Suppressor macrophage treated with lipopolysaccharide for 1 hour (primary cell): ENCODE measurements at places on chromosomes 1 and 21.
A peak's percentile ranks its signal among the peaks of the same experiment; 100 is the strongest.

DNA sequence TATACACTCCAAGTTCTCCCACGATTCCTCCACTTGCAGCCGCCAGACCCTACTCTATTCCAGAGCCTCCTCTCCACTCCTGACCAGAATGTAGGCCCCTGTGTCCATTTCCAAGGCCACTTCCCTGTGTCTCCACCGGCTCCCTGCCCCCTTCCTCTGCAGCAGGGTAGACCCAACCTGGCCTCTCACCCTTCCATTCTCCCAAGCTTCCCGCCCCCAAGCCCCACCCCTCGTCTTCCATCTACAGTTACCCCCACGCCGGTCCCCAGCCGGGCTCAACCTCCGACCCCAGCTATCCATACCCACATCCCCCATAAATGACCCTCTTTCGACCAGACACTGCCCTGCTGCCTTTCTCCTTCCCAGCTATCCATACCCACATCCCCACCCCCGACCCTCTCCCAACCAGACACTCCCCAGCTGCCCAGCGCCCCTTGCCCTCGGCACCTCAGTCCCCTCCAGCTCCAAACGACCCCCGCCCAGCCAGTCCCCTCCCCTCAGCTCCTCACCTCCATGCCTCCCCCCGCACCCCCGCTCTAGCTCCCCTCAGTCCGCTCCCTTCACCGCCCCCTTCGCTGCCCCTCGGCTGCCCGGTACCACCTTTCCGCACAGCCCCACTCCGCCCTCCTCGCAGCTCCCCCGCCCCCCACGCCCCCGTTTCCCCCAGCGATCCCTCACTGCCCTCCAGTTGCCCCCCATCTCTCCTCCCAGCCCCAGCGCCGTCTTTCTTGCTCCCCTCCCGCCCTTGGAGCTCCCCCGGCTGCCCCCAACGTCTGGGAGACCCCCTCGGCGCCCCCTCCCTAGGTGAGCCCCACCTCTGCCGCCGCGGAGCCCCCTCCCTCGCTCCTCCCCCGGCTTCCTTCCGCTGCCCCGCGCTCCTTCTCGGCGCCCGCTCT lies 670 bp downstream of the RAB3B start:
- no peak for DNase-seq

DNA sequence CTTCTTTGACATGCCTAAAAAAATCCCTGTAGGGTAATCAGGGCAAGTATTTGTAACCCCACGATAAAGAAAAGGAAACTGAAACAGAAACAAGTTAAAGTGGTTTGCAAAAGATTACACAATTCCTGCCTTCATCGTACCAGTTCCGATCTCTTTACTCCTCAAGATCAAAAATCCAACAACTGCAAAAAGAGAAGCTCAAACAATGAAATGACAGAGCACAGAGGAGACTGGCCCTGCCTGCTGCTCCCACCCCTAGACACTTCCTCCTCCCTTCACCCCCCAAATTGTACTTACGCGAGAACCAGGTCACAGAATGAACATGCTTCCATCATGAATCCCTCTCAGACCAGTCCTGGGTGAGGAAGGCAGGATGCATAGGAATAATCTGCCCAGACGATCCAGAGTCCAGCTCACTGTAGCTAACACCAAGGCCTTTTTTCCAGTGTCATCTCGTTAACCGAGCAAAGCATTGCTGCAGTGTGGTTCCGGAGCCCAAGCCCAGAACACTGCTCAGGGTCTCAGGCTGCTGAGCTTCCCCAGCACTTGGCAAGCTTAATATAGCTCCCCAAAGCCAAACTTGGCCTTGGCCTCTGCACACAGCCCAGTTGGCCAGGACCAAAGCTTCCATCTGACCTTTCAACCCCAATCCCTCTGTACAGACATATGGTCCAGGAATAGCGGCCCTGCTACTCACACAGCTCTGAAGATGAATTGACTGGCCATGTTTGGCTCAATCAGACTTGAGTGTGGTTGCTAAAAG lies 20.3 kb downstream of the RXRG start:
- peak; percentile 85 for DNase-seq

- DNase-seq = peak; percentile 36
Measured at GRCh38 chr1:36576118-36576517, 93.4 kb upstream of the CSF3R start.

DNA sequence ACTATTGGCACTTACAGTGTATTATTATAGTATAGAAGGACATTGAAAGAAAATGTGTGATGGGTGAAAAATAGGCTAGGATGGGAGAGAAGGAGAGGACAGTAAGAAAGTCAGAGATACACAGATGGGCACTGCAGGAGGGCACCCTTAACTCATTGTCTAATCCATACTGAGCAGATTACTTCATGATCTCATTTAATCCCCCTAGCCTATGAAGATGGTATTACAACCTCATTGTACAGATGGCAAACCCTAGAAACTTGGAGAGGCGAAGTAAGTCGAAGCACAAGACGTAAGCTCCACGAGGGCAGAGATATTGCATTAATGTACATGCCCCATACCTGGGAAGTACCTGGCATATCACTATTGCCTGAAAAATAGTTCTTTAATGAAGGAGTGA lies 346.9 kb upstream of the DAB1 start:
- no peak for DNase-seq

GRCh38 chr1:161879261-161879660 lies 113.1 kb downstream of the ATF6 start:
- DNase-seq = no peak

DNA sequence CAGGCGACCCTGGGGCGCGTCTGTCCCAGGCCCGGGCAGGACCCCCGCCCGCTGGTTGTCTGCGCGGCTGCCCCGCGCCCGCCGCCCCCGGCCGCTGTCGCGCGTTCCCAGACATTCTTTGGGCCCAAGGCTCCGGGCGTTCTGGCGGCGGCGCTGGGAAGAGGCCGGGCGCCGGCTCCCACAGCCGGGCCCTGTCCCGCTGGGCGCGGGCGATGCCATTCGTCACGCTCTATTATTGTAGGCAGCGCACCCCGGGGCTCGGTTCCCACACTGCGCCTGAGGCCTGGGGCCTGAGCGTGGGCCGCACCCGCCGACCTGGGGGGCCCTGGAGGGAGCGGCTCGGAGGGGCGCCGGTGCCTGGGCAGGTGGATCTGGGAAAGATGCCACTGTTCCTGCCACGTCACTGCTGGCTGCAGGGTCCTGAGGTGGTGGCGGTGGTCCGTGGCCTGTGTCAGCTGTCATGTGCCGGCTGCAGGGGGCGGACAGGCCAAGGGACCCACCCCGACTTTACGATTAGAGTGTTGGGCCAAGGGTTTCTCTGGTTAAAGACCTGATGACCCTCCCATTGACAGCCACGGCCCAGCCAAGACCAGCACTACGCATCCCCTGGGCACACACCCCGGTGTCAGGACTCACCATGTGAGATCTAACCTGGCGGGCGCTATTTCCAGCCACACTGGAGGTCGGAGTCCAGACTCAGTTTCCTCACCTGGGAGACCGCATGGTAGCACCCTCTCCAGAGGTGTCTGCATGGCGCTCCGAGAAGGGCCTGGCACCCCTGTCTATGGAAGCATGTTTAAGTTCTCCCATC lies 55.1 kb upstream of the ADARB1 start:
- peak; percentile 37 for DNase-seq

DNA sequence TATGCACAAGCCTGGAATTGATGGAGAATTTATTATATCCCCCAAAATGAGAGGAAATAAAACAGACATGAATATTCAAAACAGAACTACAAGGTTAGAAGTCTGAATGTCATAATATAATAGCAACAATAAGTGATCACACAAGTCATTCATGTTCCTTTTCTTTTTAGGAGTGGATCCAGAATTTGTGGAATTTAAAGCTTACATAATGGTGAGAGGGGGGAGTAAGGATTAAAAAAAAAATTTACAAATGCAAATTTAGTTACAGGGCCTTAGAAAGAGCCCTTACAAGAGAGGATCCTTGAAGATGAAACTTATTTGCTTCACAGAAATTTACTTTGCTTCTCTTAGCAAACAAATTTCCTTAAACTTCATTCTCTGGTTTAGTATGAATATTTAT lies 716.1 kb upstream of the CXADR start:
- no peak for DNase-seq

DNA sequence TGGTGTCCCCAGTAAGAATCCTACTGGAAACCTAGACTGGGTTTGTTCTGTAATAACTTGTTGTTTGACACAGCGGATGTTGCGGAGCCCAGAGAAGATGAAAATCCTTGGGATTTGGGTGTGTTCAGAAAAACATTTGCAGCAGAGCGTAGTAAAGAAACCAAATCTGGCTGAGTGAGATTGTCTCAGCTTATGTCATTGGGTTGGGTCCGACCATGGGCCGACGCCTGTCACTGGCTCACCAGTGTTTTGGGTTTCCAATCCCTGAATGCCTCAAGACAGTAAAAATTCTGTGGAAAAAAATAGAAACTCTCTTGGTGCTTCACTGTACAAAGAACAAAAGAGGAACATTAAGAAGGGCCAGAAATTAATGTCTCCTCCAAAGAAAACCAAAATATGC lies 146.3 kb downstream of the TPR start:
- DNase-seq = no peak

DNA sequence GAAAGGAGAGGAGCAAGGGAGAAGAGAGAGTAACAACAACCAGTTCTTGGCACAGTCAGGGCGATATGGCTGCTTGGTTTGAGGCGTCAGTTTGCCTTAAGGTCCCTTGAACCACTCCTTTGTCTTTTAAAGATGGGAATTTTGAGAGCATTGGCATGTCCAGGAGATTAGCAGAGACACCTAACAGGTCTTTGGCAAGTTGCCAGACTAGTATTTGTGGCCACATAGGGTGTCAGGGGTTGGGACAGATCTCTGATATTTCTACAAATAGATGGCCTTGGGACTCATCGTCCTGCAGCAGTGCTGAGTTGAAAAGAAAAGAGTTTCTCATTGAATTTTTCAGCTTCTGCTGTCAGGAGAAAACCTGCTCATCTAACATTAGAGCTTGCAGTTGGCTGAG lies 55.3 kb upstream of the KCND3 start:
- DNase-seq = no peak

DNA sequence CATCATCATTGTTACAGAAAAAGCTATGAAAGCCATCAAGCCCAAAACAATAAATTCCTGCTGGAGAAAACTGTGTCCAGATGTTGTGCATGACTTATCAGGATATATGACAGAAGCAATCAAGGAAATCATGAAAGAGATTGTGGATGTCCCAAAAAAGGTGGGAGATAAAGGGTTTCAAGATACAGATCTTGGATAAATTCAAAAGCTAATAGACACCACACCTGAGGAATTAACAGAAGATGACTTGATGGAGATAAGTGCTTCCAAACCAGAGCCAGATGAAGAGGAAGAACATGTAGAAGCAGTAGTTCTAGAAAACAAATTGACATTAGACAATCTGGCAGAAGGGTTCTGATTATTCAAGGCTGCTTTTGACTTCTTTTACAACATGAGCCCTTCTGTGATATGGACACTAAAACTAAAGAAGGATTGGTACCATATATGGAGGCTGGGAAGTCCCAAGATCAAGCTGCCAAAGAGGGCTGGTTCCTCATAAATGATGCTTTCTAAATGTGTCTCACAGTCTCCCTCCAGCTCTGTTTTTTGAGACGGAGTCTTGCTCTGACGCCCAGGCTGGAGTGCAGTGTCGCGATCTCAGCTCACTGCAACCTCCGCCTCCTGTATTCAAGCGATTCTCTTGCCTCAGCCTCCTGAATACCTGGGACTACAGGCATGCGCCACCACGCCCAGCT lies 32.1 kb upstream of the LRIG2 start:
- DNase-seq = no peak

DNA sequence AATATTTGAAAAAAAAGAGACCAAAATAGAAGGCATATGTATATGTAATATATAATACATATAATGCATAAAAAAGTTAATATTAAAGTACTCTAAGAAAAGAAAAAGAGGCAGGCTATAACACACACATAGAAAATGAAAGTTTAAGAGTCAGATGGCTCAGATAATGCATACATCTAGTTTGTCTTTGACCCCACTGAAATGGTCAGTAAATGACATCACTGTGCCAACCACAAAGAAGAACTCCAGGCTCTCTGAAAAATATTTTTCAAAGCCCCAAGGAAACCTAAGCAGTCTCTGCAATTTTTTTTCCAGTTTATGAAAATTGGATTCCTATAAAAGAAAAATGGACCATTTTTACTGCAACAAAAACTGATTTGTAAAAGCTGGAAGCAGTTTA lies 55.4 kb upstream of the SCYL3 start:
- DNase-seq = no peak

DNA sequence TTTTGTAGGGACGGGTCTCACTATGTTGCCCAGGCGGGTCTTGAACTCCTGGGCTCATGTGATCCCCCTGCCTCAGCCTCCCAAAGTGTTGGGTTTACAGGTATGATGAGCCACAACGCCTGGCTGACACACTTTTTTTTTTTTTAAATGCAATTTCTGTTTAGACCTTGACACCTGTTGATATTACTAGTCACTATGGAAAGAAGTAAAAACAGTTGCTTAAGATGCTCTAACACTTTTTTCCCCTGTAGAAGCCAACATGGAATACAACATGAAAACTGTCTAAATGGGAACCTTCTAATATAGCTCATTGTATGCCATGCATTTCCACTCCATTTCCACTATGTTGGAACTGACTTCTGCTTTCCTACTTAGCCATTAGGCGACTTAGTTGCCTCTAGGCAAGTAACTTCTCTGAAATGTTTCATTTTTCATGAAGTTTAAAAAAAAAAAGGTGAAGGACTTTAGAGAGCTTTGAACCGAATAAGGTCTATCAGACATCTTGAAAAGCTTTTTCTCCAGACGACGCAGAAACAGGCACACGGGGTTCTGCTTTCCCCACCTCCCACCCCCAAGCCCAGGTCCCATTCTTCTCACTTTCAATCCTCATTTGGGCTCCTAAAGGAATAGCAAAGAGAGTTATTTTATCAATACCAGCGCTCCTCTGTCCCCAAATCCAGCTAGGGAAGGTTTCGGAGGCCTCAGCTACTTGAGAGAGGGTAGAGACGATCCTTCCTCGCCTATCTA lies 648 bp upstream of the DR1 start:
- DNase-seq = no peak

DNA sequence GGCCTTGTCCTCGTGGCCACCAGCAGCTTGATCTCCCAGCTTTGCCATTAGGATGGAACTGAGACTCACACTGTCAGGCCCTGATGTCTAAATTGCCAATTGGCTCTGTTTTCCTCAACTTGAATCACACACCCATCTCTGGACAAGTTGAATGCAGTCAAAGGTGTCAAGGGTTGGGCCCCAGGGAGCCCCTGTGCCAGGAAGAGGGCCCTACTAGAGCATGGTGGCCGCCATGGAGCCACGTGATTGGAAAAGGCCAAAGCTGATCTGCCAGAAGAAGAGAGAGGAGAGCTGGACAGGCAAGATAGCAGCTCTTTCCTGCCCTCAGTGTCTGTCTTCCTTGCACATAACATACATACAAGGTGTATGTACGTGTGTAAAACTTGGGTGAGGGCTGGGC lies 54.9 kb upstream of the NEK2 start:
- no peak for DNase-seq

DNA sequence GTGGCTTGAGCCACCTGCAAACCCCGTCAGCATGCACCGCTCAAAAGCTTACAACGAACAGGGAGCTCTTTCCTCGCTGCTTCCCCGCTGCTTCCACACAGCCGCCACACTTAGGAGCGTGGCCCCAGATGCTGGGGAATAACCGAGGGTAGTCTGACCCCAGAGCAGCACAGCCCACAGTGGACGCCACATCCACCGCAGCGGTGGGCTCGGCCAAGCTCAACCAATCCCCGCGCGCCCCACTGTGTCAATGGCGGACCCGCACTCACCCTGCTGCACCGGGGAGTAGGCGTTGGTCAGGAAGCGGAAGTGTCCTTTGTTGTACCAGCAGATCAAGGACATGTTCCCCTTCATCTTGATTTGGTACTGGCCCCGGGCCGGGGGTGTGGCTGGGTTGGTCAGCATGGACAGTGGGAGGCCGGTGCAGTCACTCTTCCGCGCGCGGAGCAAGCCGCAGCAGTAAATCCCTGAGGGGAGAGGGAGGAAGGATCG lies 93.5 kb downstream of the PGBD5 start:
- no peak for DNase-seq
